Right atrium auricular region (tissue), 2 donors: ENCODE measurements at places on chromosomes 12 and 14.

DNA sequence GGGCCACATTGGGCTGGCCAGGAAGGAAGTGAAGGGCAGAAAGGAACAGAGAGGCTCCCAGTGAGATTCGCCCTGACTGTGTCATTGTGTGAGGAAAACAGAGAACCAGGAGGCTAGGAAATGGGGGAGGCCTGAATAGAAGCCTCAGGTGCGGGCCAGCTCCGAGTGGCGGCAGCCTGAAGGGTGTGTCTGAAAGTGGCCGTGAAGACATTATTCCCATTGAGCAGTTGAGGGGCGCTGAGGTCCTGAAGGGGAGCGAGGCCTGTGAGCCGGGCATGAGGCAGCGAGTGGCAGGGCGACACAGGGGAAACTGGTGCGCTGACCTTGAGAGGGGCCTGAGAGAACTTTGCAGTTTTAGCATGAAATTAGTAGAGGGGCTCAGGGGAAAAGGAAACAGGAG lies 6.9 kb downstream of the CLBA1 start:
- no peak for DNase-seq

DNA sequence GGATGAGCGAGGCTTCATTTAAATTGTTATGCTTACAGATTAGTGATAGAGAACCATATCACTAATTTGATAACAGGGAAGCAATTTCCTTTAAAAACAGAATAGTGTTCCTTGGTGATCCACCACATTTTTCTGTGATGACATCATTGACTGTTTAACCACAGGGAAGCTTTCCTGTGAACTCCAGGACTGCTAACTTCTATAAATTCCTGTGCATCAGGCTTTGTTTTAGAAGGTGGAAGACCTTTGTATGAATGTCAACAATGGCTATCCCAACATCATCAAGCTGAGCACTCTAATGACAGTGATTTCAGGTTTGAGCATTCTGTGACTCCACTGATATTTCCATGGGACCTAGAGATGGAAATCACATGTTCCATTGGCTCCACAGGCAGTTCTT lies 177.1 kb downstream of the RMST start:
- no peak for DNase-seq

- no peak for DNase-seq
These were observed 70.3 kb downstream of the PITPNM2 start for GRCh38 chr12:123080634-123081033.

GRCh38 chr12:20486233-20486632 lies 117.9 kb downstream of the PDE3A start:
- no peak for DNase-seq

DNA sequence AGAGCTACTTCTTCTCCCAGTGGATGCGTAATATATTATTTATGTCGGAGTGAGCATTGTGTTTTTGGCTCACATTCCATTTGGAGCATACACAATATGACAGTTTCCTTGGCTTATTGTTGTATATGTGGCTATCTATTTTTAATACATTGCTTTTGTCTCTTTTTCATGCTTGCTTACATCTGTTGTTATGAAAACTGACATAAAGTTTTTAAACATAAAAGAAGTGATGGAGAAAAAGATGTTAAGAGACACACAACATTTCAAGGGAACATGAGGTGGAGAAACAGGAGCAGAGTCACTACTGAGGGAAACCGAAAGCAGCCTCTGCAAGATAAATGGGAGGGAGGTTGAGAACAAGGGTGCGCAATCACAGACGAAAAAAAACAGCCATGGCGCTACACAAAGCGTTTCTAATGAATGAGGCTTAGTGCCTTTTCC lies 228.4 kb upstream of the NPAS3 start:
- DNase-seq, result no peak
